ENCODE measurements at places on chromosomes 1 and 21.

GRCh38 chr1:56688522-56689026 lies 43.5 kb downstream of the PRKAA2 start:
- DNase-seq, result peak; percentile 58

DNA sequence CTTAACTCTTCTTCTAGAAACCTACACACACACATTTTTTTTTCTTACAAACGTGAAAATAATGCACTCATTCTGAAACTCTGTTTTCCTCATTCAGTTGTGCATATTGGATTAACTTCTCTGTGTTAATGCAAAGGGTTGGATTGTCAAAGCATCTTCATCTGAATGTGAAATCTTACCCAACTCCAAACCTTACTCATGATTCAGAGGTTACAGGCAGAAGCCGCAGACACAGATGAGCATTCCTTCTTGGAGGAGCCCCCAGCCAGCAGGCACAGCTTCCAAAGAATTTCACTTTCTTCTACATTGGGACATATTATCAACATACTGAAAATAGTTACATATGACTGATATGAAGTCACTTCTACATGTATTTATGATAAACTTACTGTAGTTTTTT lies 15.7 kb downstream of the PATJ start:
- peak; percentile 28 for DNase-seq

DNA sequence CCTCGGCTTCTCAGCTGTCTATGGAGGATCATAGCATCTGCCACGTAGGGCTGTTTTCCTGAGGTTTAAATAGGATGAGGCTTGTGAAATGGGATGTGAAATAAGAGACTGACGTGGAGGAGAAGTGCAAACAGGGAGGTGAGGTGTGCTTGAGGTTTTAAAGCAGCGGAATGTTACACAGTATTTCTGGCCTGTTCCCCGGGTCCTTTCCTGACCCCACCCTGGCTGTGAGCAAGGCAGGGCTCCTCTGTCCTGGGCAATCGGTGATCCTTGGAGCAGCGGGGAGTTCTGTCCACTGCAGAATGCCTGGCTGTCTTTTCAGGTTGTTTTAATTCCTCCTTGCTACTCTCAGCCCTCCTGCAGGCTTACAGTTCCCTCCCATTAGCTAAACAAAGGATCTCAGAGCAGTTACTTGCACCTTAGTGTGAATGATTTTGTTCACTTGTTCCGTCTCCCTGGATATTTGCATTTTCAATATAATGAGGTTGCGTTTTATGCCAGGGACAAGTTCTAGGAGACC lies 38.6 kb downstream of the LHX4 start:
- DNase-seq, result no peak

GRCh38 chr21:19792004-19792403 lies 1206.2 kb upstream of the NCAM2 start:
- no peak for DNase-seq

DNA sequence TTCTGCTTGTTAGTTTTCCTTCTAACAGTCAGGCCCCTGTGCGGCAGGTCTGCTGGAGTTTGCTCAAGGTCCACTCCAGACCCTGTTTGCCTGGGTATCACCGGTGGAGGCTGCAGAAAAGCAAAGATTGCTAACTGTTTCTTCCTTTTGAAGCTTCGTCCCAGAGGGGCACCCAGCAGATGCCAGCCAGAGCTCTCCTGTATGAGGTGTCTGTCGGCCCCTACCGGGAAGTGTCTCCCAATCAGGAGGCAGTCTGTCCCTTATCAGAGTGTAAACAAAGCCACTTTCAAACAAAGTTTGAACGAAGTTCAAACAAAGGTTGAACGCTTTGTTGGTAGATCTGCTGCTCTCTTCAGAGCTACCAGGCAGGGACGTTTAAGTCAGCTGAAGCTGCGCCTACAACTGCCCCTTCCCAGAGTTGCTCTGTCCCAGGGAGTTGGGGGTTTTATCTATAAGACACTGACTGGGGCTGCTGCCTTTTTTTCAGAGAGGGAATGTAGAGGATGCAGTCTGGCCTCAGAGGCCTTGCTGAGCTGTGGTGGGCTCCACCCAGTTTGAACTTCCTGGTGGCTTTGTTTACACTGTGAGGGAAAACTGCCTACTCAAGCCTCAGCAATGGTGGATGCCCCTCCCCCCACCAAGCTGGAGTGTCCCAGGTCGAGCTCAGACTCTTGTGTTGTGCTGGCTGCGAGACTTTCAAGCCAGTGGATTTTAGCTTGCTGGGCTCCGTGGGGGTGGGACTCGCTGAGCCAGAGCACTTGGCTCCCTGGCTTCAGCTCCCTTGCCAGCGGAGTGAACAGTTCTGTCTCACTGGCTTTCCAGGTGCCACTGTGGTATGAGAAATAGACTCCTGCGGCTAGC lies 401.8 kb downstream of the SRGAP2C start:
- no peak for DNase-seq

- no peak for DNase-seq
These were observed 34.4 kb downstream of the CAPN9 start for GRCh38 chr1:230781594-230781993.

- no peak for DNase-seq
These were observed 511.4 kb upstream of the B3GALT2 start for GRCh38 chr1:193697776-193698175.

GRCh38 chr21:42581336-42581992 lies 67.8 kb downstream of the SLC37A1 start:
- no peak for DNase-seq

DNA sequence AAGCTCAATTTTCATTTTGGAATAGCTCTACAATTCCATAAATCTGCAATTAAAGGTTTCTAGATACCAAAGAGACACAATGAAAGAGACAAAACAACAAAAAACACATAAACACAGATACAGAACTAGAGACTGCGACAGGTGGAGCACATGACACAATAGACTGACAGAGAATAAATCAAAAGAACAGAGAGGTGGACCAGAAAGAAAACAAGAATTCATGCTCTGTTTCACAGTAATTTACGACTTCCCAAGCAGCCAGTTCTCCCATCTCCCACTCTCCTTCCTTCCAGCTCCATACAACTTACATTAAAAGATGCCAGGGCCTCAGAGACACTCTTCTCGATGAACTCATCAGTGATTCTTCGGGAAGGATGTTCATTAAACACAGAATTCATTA lies 15.1 kb upstream of the RBM8A start:
- no peak for DNase-seq

GRCh38 chr1:94876362-94876761 lies 50.5 kb downstream of the CNN3 start:
- DNase-seq, result no peak

- DNase-seq, result no peak
These were observed 100.6 kb upstream of the ACTL8 start for GRCh38 chr1:17654519-17654918.

DNA sequence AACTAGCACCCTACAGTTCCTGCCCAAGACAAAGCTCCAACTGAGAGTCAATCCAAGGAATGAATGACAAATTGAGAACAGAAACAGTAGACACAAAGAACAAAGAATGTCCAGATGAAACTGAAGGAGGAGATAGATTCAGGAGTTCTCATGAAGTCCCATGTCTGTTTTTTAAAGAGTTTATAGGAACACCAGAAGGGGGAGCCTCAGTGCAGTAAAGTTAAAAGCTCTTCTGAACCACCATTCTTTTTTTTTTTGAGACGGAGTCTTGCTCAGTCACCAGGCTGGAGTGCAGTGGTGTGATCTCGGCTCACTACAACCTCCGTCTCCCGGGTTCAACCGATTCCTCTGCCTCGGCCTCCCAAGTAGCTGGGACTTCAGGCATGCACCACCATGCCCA lies 323.6 kb downstream of the MRPL39 start:
- DNase-seq, result no peak

GRCh38 chr1:40095806-40096205 lies 1.2 kb downstream of the PPT1 start:
- no peak for DNase-seq

GRCh38 chr1:167472752-167473521 lies 45.4 kb downstream of the CD247 start:
- DNase-seq, result no peak

DNA sequence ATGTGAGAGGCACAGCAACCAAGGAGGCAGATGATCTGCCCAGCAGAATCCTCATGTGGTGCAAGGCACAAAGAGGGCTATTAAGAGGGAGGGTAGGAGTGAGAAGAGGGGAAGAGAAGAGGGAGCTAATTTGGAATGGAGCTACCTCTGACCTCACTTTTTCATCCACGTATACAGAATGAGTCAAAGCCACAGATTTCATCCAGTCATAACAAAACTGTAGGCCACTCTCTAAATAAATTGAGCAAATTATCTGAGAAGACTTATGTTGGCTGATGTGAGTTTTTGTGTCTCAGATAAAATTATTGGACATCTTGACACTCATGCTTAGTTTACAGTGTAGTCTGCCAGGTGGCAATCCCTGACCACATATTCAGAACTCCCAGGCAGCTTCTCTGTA lies 325.6 kb downstream of the TTLL7 start:
- no peak for DNase-seq

DNA sequence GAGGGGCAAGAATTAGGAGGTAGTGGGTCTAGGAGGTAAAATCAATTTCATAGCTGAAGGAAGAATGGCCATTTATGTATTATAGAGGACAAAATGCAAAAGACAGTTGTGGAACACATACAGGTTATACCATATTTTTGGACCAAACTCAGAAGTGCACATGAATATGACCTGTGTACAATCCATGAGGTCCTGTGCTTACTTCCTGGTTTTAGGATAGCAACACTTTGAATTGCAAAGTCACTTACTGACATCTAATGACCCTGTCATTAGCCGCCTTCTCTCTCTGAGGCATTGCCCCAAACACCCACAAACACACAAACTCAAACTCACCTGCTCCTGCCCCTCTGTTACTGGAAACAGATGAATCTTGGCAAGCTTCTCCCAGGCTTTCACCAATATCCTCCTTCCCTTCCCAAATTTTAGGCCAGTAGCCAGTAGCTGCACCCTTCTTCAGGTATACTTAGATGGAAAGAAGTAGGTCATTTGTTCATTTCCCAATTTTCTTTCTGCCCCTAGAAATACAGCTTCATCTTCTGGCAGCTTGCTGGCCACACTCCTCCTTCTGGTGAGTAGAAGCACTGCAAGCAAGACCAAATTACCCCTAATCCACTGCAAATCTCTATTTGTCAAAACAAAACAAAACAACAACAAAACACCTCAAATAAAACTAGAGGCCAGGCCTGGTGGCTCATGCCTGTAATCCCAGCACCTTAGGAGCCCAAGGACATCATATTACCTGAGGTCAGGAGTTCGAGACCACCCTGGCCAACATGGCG lies 13.7 kb upstream of the RPL5 start:
- DNase-seq, result no peak

DNA sequence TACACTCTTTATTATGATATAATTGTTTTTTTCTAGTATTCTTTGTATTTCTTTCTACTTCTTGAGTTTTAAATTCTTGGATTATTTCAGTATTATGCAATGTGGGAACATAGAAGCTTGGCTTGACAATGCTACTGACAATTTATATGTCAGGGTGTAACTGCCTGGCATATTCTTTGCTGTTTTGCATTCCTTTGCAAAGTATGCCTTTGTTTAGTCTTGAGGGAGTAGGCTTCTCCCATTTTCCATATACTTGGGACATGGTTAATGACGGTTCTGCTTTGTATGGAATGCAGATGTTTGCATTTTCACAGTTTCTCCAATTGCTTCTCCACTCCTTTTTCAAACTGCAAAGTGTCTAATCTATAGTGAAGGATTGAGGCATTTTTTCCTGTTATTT lies 109.8 kb downstream of the HMCN1 start:
- no peak for DNase-seq

DNA sequence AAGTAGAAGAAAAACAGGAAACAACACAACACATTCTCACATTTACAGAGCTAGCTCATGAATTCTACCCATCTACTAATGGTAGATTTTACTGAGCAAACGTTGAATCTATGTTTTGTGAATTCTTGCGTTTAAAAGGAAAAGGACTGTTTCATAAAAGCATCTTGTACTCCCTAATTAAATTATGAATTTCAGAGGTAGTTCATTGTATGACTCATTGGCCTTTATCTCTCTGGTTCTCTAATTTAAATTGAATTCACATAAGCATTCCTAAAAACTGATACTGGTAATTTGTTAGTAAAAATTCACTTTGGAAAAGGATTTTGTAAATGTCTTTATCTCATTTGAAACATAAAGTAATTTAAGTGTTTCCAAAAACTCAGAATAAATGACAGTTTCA lies 687.3 kb downstream of the BRINP3 start:
- DNase-seq, result no peak

- no peak for DNase-seq
These were observed 76.9 kb upstream of the GFI1 start for GRCh38 chr1:92563457-92564216.

GRCh38 chr1:47388891-47389238 lies 27.2 kb upstream of the FOXE3 start:
- no peak for DNase-seq

DNA sequence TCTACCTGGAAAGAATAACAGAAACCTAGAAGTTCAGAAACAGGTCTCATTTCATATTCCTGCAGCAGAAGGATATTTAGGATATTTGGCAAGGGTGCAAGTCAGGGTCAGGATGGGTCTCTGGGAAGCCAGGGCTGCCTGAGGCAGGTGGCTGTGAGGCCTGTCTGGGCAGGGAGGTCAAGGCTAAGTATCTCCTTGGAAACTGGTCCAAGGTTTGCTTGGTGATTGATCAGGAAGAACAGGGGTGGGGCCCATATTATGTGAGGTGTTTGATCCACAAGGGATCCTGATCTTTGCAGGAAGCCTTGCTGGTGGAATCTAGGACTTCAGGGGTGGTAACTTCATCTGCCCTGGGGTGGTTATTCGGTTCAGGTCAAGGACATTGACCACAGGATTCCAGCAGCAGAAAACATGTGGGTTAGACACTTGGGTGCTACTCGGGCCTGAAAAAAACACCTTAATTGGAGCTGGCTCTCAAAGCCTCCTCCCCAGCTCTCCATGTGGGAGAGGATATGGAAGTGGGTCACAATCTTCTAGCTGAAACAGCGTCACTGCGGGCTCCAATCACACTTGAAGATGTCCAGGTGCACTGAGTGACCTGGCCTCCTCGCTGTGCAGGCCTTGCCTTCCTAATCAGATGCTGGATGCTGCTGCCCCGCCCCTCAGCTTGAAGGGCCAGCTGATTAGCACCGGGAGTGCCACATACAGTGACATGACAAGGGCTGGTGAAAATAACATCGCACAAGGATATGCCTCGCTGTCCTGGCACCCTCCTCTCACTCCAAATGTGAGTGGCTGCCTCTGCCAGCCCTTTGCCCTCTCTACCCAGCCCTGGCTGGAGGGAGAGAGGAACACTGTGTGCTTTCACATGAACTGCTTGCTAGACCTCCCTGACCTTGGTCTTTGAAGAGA lies 8.7 kb downstream of the CTNNBIP1 start:
- DNase-seq, result no peak

- DNase-seq, result no peak
These were observed 27.4 kb downstream of the DTL start for GRCh38 chr1:212062832-212063438.

- no peak for DNase-seq
These were observed 11.8 kb downstream of the HTR6 start for GRCh38 chr1:19676438-19676922.
